CD4-positive, alpha-beta T cell treated with Interleukin-2 at 100 ng/mL for 4 hours (primary cell): ENCODE measurements at places on chromosomes 1 and 21.

DNA sequence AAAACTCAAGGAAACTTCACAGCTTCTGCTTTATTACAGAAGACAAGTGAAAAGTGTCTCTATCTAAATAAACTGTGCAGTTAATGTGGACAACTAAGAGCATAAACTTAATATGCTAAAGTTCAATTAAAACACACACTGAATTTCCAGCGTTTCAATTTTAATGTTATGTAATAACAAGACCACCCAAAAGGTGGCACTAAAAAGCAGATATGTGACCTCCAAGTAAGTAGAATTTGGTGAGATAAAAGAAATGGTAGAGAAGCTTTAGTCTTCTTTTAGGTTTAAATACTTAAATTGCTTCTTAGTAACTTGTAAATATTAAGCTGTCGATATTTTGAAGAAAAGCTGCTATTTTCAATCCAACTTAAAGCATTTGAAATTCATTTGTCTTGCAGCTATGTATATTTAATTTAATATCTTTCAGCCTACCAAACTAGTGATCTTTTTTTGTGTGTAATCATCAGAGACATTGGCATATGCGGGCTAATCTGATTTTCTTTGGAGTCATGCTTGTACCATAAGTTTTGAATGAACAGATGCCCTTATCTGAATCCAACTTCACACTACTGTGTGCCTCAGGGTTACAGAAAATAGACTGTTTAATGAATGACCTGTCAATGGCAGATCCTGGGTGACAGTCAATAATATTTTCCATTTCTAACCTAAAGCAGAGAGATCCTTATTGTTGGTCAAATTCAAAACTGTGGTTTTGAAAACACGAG, 36.5 kb upstream of the ADAMTS1 start:
- no peak for DNase-seq

GRCh38 chr1:1627261-1627828, 4.6 kb upstream of the MMP23B start:
- no peak for DNase-seq

DNA sequence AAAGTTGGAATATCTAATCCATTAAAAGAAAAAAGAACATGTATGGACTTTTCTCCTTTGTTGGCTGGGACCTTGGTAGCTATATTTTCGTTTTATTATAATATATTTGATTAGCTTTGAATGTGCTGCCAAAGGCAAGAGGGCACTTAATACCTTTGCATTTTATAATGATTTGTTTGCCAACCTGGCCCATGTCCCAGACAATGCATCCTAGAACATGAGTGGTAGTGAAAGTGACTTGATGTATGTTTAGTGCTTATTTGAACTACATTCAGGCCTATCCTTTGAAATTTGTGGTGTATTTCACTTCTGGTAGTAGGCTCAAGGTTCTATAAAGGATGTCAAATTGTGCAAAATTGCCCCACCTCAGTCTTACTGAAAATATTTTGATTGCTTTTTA, 25.9 kb downstream of the CACHD1 start:
- DNase-seq = no peak

- no peak for DNase-seq
Observed at GRCh38 chr1:207191061-207191460, 87.0 kb downstream of the C4BPA start.

DNA sequence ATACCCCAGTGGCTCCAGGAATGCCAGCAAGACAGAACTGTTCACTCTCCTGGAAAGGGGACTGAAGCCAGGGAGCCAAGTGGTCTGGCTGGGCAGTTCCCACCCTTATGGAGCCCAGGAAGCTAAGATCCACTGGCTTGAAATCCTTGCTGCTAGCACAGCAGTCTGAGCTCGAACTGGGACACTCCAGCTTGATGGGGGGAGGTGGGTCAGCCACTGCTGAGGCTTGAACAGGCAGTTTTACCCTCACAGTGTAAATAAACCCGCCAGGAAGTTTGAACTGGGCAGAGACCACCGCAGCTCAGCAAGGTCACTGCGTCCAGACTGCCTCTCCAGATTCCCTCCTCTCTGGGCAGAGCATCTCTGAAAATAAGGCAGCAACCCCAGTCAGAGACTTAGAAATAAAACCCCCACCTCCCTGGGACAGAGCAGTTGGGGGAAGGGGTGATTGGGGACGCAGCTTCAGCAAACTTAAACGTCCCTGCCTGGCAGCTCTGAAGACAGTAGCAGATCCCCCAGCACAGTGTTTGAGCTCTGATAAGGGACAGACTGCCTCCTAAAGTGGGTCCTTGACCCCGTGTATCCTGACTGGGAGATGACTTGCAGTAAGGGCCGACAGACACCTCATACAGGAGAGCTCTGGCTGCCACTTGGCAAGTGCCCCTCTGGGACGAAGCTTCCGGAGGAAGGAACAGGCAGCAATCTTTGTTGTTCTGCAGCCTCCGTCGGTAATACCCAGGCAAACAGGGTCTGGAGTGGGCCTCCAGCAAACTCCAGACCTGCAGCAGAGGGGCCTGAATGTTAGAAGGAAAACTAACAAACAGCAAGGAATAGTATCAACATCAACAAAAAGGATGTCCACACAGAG, 568.4 kb downstream of the PLA2G4A start:
- DNase-seq = no peak
